Astrocyte (in vitro differentiated cells and primary cell): ENCODE measurements at places on chromosomes 7 and 10. TPM values are rescaled to one million over a fixed set of nuclear protein-coding genes. Genes with fewer than 3 reads are reported as not detected.

DNA sequence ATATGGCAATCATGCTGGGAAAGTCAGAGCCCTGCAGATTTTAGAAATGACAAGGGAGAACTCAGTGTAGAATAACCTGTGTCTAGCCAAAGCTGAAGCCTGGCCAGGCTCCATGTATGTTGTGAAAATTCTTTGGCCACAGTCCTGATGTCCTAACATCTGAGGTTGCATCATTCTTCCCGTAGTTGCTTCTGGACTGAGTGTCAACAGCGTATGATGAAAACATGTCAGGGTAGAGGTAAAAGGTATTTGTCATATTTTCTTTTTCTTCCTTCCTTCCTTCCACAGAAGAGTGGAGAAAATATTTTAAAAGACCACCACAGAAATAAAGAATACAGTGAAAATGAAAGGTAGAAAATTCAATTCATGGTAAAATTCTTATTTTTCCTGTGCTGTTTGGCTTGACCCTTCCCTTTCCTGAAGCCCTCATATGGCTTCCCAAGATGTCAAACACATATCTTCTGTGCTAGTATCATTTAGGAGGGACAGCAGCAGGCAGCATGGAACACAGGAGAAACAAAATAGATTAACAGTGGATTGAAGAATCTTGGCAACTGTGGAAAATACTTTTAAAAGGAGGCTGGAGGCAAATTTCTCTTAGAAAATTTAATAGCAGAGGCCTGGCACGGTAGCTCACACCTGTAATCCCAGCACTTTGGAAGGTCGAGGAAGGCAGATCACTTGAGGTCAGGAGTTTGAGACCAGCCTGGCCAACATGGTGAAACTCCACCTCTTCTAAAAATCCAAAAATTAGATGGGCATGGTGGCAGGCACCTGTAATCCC is 18.9 kb upstream of the NRBF2 start:
- DNase-seq = peak; percentile 84

Gene HMX3
- total RNA-seq = not detected in 2 replicates

DNA sequence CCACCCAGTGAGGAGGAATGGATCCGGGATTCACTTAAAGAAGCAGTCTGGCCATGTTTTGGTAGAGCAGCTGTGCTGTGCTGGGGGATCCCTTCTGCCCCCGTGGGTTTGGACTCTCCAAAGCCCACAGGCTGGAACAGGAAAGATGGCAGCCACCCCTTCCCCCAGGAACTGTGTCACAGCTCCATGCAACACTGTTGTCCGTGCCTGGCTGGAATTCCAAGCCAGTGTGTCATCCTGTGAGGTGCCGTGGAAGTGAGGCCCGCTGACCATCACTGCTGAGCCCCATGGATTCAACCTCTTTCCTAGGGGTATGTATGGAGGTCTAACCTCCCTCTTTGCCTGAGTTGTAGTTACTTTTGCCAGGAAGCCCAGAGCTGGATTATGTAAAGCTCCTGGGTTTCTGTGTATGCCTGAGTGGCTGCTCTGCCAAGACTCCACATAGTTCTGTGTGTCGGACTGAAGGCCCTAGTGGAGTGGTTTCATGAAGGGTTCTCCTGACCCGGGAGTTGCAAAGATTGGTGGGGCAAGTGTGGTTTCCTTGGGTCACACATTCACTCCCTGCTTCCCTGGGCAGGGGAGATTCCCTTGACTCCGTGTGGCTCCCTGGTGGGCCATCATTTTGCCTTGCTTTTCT is 35.1 kb upstream of the PCGF5 start:
- peak; percentile 65 for DNase-seq

Gene TAC1
- 0.34 TPM in 1 of 2 replicates, not detected in the other for total RNA-seq

DNA sequence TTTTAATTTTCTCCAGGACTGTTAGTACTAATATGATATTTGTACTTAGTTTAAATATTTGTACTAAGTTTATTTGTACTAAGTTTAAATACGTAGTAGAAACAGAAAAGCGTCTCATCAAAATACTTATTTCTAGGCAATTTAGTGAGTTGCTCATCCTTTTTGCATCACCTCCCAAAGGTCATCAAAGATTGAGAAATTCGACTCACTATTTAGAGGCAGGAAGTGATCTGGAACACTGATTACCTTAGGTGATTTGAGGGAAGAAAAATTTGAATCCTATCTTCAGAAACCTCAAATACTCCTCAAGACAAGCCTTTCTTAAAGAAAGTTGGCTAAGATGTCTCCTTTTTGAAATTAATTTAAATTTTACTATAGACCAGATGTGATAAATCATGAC is 14.5 kb downstream of the WNT16 start:
- no peak for DNase-seq

Gene PDZD7
- 2.2 and 4.5 TPM in 2 replicates for total RNA-seq

Gene C10orf90
- total RNA-seq = not detected in 2 replicates

DNA sequence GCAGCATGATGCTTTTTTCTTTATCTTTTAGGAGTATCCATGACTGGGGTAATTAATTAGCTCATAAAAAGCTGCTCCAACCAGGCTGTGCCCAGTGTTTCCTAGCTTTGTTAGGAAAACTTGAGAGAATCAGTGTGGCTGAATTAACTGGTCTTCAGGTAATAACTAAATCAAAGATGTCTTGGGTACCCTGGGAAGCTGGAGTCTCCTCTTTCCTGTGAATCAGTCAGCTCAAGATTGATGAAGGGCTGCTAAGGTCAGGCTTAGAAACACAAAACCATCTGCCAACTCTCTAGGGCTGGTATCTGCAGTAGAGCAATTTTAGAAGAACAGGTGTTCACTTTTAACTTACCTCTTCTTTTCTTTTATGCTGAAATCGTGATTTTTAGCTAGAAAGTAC is 21.4 kb upstream of the ATOH7 start:
- no peak for DNase-seq

GRCh38 chr10:10798864-10799192 is 218.8 kb upstream of the CELF2 start:
- no peak for DNase-seq

Gene NPFFR1
- not detected in 2 replicates for total RNA-seq

DNA sequence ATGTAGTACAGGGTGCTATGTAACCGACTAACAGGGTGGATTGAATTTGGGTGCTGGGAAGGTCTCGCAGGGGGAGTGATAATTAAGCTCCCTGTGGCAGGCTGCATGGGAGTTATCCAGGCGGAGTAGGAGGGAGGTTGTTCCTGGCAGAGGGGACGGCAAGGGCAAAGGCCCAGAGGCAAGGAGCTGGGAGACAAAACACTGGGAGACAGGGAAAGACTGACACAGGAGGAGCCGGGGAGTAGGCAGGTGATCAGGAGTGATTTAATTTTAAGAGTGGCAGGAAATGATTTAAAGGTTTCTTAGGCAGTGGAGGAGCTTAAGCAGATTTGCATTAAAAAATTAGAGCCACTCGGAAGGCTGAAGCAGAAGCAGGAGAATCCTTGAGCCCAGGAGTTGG is 40.7 kb upstream of the LEP start:
- no peak for DNase-seq

GRCh38 chr7:140509789-140510188 is 30.5 kb upstream of the MKRN1 start:
- no peak for DNase-seq

Gene SLC18A3
- total RNA-seq = 1.0 and 4.6 TPM in 2 replicates

GRCh38 chr7:104039363-104039762 is 49.9 kb upstream of the RELN start:
- no peak for DNase-seq

Gene ATG9B
- total RNA-seq = 1.8 and 2.2 TPM in 2 replicates

- no peak for DNase-seq
Observed at GRCh38 chr7:92295391-92295790, 49.6 kb downstream of the ANKIB1 start.

DNA sequence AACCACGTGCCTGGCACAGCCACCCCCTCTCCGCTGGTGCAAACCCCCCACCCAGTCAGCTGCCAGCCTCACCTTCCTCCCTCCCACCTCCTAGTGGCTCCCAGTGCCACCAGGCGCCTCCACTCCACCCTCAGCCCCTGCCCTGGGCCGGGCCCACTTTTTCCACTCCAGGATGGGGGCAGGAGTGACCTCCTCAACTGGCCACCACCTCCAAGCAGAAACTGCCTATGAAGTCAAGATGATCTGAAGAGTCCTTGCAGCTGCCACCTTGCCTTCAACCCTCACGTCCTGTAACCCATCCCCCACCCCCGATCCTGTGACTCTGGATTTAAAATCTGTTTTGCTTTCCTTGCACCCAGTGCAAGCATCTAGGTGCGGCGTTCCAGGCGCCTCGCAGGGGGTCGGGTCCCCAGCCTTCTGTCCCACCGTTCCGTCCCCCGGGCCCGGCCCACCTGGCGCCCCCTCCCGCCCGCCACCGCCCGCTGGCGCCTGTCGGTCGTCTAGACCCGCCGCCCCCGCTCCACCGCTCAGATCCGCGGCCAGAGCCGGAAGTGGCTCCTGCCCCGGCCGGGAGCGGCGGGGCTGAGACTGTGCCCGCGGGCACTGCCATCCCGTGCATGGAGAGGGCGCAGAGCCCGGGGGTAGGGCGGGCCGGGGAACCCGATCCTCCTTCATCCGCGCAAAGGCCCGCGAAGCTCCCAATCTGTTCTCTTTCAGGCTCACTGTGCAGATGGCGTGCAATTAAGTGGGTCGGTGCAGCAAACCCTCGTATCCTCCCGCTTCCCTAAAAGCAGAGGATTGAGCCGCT is 51.2 kb upstream of the GTF2I start:
- no peak for DNase-seq
